Stimulated activated CD4-positive, alpha-beta T cell treated with anti-CD3 and anti-CD28 coated beads, Interleukin-15, amount 100 ng/mL, for 24 hours (primary cell): ENCODE measurements at places on chromosomes 1 and 21.

DNA sequence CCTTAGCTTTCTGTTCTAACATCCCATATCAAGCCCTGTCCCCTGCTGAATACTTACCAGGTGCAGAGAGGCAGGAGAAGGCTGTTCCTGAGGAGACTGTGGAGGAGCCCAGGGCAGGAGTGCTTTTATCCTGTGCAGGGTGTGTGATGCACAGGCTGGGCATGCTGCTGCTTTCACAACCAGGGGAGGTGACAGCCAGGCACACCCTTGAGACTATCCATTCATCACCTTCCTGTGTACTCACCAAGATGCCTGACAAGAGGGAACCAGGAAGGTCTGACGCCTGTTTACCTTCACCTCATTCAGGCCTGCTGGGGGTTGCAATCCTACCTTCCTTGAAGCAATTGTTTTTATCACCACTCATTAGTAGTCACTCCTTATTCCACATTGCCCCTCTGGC is at the start of gene LCE3E:
Gene LCE3E (minus strand): TSS at position 100 of the 400 bp plus-strand sequence. CDS start 572 bp downstream, outside the sequence.
- DNase-seq: no peak

- DNase-seq: no peak
These were observed 23.2 kb downstream of the AVPR1B start for GRCh38 chr1:206094024-206094423.

- no peak for DNase-seq
These were observed 426.3 kb upstream of the CHRM3 start for GRCh38 chr1:238960071-238960470.

GRCh38 chr1:115347282-115347681 is 9.2 kb upstream of the NGF start:
- no peak for DNase-seq

DNA sequence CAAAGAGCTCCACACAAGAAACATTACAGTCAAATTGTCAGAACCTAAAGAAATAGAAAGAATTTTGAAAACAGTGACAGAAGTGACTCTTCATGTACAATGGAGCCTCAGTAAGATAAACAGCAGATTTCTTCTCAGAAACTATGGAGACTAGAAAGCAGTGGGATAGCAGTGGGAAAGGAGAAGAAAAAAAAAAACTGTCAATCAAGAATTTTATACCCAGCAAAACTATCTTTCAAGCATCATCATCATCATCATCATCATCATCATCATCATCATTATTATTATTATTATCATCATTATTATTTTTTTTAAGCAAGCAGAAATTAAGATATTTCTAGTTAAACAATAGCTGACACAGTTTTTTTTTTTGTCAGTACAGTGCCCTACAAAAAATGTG is 24.2 kb downstream of the CEP170 start:
- no peak for DNase-seq

GRCh38 chr1:39755965-39756659 is 15.0 kb downstream of the OXCT2 start:
- DNase-seq: no peak

DNA sequence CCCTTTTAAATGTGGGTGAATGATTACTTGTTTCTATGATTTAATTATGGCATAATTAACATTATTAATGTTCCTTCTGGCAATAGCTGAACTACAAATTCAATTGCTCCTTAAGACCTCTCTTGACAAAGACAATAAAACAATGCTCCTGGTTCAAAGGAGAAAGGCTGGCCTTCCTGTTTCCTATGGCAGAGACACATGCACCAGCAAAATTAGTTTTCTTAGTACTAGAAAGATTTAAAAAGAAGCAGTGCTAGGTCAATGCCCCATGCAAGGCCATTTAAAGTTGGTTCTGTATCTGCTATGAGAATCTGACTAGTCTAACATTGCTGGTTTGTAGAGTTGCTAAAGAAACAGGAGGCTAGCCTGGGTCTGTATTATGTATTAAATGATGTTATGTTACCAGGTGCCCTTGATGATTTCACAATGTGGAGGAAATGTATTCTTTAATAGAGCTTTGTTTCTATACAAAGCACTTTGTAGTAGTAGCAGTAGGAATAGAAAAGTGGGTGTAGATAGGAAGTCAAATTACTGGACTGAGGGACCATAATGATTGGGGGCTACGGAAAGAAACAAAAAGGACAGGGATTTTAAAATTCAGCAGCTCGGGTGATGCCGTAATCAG is 38.8 kb upstream of the CD34 start:
- no peak for DNase-seq

DNA sequence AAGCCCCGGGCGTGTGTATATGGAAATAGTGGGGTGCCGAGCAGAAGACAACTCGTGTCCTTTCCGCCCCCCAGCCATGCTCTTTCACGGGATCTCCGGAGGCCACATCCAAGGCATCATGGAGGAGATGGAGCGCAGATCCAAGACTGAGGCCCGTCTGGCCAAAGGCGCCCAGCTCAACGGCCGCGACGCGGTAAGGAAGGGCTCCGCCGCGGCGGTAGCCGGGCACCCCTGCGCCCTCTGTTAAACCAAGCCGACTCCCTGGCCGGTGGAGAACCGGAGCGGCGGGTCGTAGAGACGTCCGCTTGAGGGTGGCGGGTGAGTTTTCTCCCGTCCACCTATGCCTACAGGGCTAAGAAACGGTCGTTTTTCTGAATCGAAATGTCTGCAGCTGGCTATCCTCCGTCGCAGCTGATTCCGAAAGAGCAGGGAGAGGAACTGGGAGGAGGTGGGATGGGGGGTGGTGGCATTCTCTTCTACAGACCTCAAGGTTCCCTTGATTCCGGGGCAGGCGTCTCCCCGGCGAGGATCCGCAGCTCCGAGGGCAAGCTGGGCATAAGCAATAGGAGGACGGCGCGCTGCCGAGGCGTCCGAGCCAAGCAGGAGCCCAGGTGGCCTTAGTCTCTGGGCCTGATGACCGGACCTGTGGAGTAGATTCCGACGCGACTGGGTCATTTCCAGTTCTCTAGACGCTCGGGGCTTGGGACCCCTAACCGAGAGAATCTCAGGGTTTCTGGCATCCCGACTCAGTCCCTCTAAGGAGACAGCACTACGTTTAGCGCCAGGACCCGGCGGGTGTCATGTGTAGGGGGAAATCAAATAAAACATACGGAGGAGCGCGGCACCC is 856 bp downstream of the LHX9 start:
- DNase-seq: peak; percentile 46

GRCh38 chr1:223261914-223262313 is 102.1 kb downstream of the SUSD4 start:
- DNase-seq: no peak

DNA sequence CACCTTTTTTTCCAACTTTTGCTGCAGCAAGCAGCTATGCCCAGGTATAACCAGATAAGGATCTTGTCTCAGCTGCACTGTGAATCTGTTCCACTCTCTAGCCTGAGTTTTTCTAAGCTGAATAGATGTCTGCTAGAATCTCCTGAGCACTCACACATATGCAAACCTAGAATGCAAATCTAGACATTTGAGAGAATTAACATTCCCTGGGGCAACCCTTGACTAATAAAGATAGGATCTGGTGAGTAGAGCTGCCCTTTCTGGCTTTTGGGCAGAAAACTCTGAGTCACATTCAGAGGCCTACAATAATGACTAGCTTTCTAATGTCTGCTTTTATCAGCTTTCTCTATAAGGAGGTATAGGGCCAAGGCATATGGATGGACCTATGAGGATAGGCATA is 61.4 kb upstream of the BARHL2 start:
- no peak for DNase-seq

GRCh38 chr1:76227621-76228020 is 153.1 kb downstream of the ST6GALNAC3 start:
- DNase-seq: no peak

GRCh38 chr21:36004441-36004840 is 55.9 kb downstream of the SETD4 start:
- DNase-seq: no peak

GRCh38 chr1:181259026-181259745 is 170.7 kb downstream of the IER5 start:
- no peak for DNase-seq

DNA sequence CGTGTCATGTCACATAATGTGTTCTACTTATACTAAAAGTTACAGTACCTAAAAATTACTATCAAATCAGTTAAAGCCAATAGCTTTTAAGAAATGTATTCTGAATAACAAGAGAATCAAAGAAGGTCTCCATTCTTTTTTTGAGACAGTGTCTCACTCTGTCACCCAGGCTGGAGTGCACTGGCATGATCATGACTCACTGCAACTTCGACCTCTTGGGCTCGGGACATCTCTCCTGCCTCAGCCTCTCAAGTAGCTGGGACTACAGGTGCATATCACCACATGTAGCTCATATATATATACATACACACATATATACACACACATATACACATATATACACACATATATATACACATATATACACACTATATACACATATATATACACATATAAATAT is 20.1 kb downstream of the COP1 start:
- DNase-seq: no peak

DNA sequence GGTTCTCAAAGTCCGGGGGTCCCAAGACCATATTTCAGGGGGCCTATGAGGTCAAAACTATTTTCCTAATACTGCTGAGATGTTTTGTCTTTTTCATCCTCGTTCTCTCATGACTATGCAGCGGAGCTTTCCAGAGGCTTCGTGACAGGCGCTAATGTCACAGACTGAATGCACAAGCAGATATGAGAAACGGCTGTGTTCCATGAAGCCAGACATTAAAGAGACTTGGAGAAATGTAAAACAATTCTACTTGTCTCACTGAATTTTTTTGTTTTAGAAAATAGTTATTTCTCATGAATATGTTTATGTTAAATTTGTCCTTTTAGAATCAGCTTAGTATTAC is 10.3 kb downstream of the PIGP start:
- no peak for DNase-seq

DNA sequence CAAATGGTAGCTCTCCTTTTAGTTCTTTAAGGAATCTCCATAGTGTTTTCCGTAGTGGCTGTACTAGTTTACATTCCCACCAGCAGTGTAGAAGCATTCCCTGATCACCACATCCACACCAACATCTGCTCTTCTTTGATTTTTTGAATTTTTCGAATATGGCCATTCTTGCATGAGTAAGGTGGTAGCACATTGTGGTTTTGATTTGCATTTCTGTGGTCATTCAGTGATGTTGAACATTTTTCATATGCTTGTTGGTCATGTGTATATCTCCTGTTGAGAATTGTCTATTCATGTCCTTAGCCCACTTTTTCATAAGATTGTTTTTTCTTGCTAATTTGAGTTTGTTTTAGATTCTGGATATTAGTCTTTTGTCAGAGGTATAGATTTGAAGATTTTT is 84.6 kb upstream of the B3GALT2 start:
- DNase-seq: no peak

DNA sequence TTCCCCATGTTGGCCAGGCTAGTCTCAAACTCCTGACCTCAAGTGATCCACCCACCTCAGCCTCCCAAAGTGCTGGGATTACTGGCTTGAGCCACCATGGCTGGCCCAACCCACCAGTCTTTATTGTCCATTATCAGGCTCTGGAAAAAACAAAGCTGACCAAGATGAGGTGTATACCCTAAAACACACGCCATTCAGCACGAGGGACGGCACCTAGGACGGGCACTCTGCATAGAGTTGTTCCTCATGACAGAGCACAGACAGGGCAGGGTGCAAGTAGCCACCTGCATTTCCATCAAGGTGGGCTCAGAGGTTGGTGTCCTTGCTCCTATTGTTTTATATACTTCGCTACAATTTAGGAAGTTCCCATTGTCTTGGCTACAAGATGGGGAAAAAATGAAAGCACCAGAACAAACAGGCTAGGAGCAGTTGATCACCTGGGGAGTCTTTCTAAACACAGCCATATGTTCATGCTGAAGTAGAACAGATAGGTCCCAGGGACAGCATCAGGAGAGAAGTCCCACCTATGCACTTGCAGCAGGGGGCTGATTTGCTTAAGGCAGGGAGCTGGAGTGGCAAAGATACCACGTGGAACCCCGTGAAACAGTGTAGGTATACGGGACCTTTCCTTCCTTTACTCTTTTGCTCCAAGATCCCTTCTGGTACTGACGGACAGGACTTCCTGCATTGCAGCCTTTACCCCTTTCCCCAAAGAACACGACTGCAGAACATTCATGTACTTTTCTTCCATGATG is 4.5 kb downstream of the KRTCAP2 start:
- no peak for DNase-seq

DNA sequence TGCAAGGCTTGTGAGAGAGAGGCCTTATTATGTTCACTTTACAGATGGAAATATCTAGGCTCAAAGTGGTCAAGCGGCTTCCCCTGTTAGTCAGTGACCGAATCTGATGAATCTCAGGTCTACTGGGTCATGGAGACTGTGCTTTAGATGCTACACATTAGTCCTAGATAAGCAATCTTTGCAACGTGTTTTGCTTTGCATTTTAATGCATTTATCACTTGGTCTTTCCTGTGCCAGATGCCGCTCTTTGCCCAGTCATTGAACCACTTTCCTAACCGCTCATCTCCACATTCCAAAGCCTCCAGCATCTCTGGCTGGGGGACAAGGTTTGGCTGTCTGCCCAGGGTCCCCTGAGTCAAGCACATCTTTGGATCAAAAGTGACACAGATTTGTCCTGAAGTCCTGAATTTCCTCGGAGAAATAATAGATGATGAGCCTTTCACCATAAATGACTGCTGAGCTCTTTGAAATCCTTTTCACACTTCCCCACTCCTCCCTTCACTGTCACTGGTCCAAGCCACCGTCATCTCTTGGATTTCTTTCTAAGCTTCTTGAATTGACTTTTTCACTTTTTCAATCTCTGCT is 96.0 kb upstream of the USP24 start:
- no peak for DNase-seq

DNA sequence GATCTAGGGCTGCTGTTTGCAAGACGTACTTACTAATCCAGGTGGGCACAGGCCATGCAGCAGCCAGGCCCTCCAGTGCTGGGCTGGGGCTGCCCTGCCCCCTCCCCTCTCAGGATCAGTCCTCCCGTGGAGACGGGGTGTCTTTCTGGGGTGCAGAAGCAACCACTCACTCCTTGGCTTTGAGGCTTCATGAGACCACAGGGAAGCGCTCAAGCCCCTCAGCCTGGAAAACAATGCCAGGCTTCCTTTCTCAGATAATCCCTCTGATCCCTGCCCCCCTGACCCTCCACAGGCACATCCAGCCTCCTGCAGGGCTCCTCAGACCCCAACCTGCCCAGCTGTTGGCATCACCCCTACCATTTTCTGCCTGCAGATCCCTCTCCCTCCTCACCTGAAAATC is 13.9 kb upstream of the C2CD2 start:
- no peak for DNase-seq
